CD14-positive monocyte (primary cell): ENCODE measurements at places on chromosomes 3 and 15.
A peak's percentile ranks its signal among the peaks of the same experiment; 100 is the strongest.

- no peak for DNase-seq
Observed at GRCh38 chr3:99866261-99866761, 48.6 kb downstream of the CMSS1 start.

DNA sequence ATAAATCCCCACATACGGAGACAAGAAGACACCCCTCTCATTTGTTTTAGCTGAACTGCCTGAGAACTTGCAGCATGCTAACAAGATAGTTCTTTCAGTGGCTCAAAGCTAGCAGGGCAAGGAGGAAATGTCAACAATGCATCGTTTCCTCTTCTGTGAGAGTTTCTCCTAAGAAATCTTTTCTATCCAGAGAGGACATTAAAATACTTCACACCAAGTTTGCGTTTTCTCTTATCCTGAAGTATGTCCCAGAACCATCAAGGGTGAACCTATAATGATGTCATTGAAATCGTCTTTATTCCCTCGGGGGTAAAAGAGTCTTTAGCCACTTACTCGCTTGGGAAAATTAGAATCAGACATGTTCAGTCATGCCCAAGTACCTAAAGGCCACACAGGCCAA is 541.7 kb upstream of the MDFIC2 start:
- no peak for DNase-seq

- DNase-seq, result no peak
Observed at GRCh38 chr15:85331655-85332285, 48.6 kb upstream of the AKAP13 start.

DNA sequence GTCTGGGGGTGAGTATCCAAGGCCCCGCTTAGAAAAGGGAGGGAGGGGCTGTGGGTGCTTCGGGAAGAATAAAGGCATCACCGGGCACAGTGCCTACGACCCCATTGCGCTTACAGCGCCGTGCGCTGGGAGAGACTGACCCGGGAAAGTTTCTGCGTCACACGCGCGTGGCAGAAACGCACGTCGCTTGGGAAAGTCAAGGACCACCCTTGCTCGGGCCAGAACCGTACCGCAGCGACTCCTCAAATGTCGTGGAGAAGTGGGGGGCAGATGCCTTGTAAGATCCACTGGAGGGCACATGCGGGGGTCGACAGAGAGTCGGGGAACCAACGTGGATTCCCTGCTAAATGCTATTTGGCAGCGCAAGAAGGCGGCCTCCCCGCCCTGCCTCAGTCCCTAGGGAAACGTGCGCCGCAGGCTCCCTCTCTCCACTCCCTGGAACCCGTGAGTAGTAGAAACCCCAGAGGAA is 2.4 kb downstream of the ADAMTS9 start:
- DNase-seq, result no peak

- DNase-seq, result no peak
Observed at GRCh38 chr3:19248767-19249166, 100.5 kb downstream of the KCNH8 start.

- peak; percentile 16 for DNase-seq
Observed at GRCh38 chr3:82129221-82129801, 367.9 kb upstream of the GBE1 start.

GRCh38 chr3:49701388-49702077 is 12.2 kb downstream of the RNF123 start:
- DNase-seq, result no peak

- peak; percentile 5 for DNase-seq
Observed at GRCh38 chr3:46845397-46845859, 17.8 kb downstream of the MYL3 start.

DNA sequence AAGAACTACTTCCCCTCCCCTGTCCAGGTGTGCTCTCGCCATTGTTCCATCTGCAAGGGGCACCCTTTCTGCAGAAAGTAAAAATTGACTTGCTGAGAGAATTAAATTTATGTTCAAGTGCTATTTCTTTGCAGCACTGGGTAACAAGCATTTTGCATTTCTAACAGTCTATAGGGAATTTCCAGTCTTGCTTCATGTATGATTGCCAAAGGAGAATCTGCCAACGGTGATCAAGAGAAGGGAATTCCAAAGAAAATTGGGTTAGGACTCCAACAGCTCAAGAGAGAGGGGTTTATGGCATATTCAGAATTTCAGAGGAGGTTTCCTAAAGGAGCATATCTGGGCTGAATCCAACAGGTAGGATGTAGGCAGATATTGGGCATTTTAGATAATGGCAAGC is 136.7 kb upstream of the WNT5A start:
- peak; percentile 23 for DNase-seq

DNA sequence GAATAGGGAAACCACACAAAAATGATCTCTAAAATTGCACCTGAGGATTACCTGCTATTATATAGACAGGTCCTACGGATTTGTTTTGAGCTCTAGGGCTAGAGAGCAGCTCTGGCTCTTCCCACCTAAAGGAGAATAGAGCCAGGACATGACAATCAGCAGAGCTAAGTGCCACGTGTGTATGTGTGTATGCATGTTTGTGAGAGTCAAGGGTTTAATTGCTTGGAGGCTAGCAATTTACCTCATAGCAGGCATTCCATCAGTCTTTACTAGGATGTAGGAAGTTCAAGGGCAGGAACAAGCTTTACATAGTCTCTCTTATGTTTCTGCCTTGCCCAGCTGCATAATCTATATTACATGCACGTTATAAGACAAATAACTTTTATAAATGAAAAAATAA is 498.2 kb downstream of the NSUN3 start:
- no peak for DNase-seq
